ENCODE measurements at places on chromosomes 7 and 10.

GRCh38 chr7:148334959-148335577, 255.5 kb upstream of the C7orf33 start:
- no peak for DNase-seq

GRCh38 chr10:107826171-107826570, 661.7 kb upstream of the SORCS1 start:
- DNase-seq: no peak

GRCh38 chr10:17256627-17257026, 28.6 kb downstream of the VIM start:
- no peak for DNase-seq

GRCh38 chr7:102155821-102156441, 130.7 kb upstream of the SH2B2 start:
- no peak for DNase-seq

Measured in substantia nigra (tissue), 51 donors.